ENCODE measurements at places on chromosomes 1 and 21.
A peak's percentile ranks its signal among the peaks of the same experiment; 100 is the strongest.

- no peak for DNase-seq
These were observed 77.9 kb downstream of the POFUT2 start for GRCh38 chr21:45209685-45210284.

DNA sequence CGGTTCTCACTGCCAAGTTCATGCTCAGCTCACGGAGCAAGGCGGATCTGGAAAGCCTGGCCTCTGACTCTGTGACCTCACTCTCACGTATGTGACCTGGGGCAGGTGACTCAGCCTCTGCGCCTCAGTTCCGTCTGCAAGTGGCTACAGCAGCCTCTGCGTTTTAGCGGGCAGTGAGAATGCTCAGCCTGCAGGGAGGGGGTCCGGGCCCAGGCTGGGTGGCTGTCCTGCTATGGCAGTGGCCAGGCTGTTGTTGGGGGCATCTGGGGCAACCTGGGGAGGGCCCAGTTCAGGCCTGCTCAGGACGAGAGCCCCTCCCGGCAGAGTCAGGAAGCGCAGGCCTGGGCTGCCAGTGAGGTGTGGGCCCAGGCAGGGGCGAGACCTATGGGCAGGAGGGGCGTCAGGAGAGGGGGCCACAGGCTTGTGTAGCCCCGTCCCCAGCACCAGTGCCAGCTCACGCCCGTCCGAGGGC lies 27.9 kb downstream of the ARHGEF16 start:
- no peak for DNase-seq

GRCh38 chr1:228975238-228975907 lies 240.1 kb downstream of the RHOU start:
- no peak for DNase-seq

DNA sequence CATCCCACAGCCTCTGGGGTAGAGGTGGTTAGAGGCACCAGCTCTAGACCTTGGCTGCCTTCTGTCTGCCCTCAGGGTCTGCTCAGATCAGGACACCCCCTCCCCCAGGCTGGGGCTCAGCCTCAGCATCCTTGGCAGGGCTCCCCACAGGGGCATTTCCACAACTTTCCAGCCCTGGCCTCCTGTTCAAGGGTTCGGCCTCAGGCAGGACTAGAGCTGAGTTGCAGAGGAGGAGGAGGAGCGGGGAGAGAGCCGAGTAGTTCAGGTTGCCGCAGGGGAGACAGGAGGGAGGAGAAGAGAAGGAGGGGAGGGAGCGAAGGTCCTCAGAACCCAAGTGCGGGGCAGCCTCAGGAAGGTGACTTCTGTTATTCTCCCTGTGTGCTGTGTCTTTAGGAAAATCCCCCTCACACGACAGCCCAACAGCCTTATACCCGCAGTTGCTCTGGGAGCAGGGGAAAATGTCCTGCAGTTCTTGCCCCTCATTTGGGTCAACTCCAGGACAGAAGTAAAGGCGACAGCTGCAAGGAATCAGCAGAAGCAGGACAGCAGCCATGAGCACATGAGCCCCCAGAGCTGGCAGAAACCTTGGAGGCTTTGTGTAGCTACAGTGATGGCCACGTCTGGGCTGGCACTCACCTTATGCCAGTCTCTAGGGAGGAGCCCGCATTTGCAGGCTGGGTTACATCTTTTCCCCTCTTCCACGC lies 46.5 kb upstream of the TENT5B start:
- no peak for DNase-seq

- peak; percentile 70 for DNase-seq
These were observed 16.4 kb upstream of the RAB29 start for GRCh38 chr1:205791568-205792180.

DNA sequence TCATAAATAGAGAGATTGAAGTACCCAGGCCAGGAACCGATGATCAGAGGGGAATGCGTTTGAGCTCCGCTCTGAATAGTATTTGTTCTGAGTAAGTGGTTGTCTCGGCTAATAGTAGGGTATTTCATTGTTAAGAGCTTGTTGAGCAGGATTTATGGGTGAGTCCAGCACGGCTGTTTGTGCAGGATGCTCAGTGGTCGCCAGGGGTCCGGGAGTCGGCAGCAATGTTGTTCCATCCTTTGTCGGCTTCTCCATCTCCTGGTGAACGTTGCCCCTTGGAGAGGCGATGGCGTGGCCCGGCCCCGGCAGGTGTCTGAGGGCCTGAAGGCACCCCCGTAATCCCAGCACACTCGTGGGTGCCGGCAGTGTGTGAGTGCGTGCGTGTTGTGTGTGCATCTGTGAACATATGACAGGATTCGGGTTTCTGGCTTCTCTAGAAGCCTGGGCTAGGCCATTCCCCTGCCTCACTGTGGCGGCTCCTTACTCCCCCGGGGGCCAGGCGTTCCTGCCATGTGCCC lies 160.8 kb upstream of the ARHGEF16 start:
- DNase-seq: no peak

- DNase-seq: no peak
These were observed 149.6 kb downstream of the DISC1 start for GRCh38 chr1:231776010-231776756.

DNA sequence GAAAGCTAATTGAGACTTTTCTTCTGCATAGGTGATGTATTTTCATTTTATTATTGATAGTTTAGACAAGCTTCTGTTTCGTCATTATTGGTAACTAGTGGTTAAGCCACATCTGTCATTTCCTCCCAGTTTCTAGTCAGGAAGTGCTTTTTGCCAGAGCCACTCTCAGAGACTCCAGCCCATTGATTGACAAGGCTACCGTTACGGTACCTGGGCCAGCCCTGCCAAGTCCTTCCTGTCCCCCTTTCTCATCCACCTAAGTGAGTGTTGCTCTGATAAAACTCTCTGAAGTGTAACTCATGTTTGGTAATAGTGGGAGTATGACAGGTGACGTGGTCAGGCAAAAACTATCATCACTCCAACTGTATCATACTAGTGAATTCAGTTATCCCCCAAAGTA lies 29.6 kb upstream of the AGL start:
- DNase-seq: peak; percentile 34

All from CD4-positive, alpha-beta T cell treated with Interleukin-12 subunit alpha and Interleukin-12 subunit beta, for 1 hour (primary cell).